ENCODE measurements at places on chromosomes 6 and 20.

DNA sequence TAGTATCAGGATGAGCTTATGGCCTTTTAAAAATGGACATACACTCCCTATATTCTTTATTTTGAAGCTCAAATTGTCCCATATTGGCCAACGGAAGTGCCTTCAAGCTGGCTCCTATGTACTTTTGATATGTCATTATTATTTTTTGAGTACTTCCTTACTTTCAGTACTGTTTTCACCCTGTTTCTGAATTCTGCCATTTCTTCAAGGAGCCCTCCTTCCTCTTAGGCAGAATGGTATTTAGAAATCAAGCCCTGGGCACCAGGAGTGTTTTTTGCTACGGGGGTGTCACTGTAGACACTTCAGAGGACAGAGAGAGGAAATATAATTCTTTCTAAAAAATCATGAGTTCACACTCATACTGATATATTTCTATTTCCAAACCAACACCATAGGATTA, 5.5 kb upstream of the MYLK4 start:
- no peak for DNase-seq

- DNase-seq, result no peak
These were observed 110.5 kb downstream of the IRF4 start for GRCh38 chr6:501891-502601.

DNA sequence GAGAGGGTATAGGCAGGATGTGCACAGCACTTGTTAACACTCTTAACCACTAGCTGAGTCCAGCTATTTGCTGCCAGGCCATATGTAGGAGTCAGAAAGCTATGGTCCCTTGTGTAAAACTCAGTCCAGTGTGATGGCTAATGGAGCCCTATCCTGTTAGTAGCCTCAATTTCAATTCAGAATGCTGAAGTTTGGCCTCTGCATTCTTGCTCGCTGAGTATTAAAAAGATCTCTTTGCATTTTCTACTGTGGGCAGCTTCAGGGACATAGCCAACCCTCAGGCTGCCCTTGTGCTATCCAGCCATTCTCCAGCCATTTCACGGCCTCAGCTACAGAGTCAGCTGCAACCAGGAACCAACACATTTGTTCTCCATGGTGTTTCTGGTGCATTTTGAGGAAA, 92.5 kb downstream of the SPTLC3 start:
- no peak for DNase-seq

- no peak for DNase-seq
These were observed 156.3 kb downstream of the SOBP start for GRCh38 chr6:107646176-107646575.

DNA sequence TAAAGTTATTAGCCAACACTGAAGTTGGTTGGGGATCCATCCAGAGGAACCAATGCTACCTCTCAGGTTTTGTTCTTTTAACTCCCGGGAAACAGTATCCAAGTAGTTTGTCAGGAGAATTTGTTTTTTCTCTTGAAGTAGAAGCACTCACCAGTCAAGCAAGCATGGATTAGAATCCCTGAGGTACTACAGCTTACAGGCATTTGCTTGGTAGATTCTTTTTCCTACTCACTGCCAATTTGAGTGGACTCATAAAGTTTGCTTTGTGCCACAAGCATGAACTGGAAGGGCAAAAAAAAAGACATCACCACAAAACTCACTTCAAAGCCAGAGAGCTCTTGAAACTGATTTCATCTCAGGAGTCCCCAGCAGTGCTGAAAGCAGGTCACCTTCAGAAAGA, 167.4 kb downstream of the MBOAT1 start:
- no peak for DNase-seq

- peak; percentile 23 for DNase-seq
These were observed 116.7 kb upstream of the SSTR4 start for GRCh38 chr20:22918286-22918983.
